SK-N-SH (cell line): ENCODE measurements at places on chromosomes 12 and 14. TPM values are rescaled to one million over a fixed set of nuclear protein-coding genes. Genes with fewer than 3 reads are reported as not detected.

Gene OSGEP
- polyA plus RNA-seq, result 32.9 and 38.7 TPM in 2 replicates

Gene BMP4
- polyA plus RNA-seq, result not detected in 2 replicates

Gene CD4
- polyA plus RNA-seq, result 0.02 TPM in 1 of 2 replicates, not detected in the other

Gene GZMH
- polyA plus RNA-seq, result not detected in 2 replicates

GRCh38 chr14:23405096-23405495 is 3.0 kb downstream of the MYH6 start:
- H3K27ac ChIP-seq, result no peak overlapping the region
- DNase-seq, result no peak
- H3K4me1 ChIP-seq, result no peaks in the 10 kb centered on the region
- H3K27me3 ChIP-seq, result peaks cover 35% of the 10 kb centered on the region
- no peak overlapping the region for H3K4me3 ChIP-seq
- no peaks in the 10 kb centered on the region for H3K36me3 ChIP-seq

DNA sequence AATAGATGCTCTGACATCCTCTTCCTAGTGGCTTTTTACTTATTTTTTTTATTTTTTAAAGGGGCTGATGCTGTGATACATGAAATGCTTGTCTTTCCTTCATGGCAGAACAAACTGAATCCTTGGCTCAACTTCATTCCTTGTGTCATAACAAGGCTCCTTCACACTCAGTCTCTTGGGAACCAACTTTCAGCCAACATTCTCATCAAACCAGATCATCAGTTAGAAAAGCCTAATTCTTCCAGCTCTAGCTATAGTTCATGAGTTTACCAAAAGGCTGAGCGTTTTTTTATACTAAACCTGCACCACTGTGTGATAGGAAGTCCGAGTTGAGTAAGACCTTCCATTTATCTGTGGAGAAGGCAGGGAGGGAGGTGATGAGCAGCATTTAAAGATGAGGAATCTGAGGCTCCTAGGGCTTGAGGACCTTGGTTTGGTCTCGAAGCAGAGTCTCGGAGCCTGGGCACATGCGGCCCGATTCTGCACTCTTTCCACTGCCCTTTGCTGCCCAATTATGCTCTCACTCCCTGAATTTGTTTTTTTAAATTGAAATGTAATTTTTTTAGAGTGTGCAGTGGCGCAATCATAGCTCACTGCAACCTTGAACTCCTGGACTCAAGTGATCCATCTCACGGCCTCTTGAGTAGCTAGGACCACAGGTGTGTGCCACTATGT is 8.2 kb downstream of the GPRC5D start:
- no peak overlapping the region for H3K27ac ChIP-seq
- no peaks in the 10 kb centered on the region for H3K4me1 ChIP-seq
- no peaks in the 10 kb centered on the region for H3K36me3 ChIP-seq
- no peaks in the 10 kb centered on the region for H3K27me3 ChIP-seq
- no peak overlapping the region for H3K4me3 ChIP-seq

DNA sequence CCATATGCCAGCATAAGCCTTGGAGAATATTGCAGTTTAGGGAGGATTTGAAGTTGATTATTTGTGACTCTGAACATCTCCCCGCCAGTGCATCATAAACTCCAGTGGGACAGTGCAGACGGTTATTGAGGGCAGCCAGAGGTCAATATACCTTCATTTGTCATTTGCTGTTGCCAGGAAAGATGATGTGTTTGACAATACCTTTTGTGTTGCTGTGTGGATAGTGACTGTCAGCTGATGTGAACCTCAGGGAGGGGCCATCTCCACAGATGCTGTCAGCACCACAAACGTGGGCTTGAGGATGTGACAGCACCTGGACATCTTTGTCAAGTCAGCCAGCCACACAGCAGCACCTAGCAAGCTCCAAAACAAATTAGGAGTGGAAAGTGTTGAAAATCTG is 11.5 kb downstream of the CCDC198 start:
- H3K4me3 ChIP-seq, result no peak overlapping the region
- no peaks in the 10 kb centered on the region for H3K36me3 ChIP-seq
- DNase-seq, result no peak
- no peak overlapping the region for H3K27ac ChIP-seq
- H3K27me3 ChIP-seq, result peaks cover 11% of the 10 kb centered on the region; the same call in 1 of the 2 replicates

GRCh38 chr12:19131025-19131444 is 1.5 kb downstream of the PLEKHA5 start:
- peak overlapping the region; percentile 55 for H3K27ac ChIP-seq
- peak; percentile 35 for DNase-seq
- peak overlapping the region; percentile 78 for H3K4me3 ChIP-seq
- H3K27me3 ChIP-seq, result no peaks in the 10 kb centered on the region
- H3K4me1 ChIP-seq, result peaks cover 11% of the 10 kb centered on the region; the same call in 1 of the 2 replicates

- H3K4me1 ChIP-seq, result no peaks in the 10 kb centered on the region
- DNase-seq, result no peak
- no peak overlapping the region for H3K4me3 ChIP-seq
- H3K36me3 ChIP-seq, result no peaks in the 10 kb centered on the region
- no peaks in the 10 kb centered on the region for H3K27me3 ChIP-seq
These were observed 146.6 kb downstream of the ASCL4 start for GRCh38 chr12:107921062-107921461.

DNA sequence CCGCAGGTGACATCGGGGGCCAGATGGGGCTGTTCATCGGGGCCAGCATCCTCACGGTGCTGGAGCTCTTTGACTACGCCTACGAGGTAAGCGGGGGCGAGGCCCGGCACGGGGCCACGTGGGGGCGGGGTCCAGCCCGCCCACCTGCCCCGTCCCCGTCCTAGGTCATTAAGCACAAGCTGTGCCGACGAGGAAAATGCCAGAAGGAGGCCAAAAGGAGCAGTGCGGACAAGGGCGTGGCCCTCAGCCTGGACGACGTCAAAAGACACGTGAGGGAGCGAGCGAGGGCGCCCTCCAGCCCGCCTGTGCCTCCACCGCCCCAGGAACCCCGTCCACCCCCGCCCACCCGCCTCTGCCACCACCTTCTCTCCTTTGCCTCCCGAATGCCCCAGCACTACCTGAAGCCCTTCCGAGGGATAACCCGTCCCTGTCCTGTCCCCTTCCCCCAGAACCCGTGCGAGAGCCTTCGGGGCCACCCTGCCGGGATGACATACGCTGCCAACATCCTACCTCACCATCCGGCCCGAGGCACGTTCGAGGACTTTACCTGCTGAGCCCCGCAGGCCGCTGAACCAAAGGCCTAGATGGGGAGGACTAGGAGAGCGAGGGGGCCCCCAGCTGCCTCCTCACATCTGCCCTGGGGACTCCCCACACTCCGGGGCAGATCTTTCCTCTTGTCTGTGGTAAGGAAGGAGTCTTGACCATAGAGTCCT is 3.9 kb upstream of the SMARCD1 start:
- H3K36me3 ChIP-seq, result no peaks in the 10 kb centered on the region
- H3K27me3 ChIP-seq, result no peaks in the 10 kb centered on the region
- H3K4me3 ChIP-seq, result no peak overlapping the region

GRCh38 chr12:49033611-49034285 is 15.2 kb upstream of the PRKAG1 start:
- H3K27ac ChIP-seq, result no peak overlapping the region
- H3K27me3 ChIP-seq, result no peaks in the 10 kb centered on the region
- H3K4me3 ChIP-seq, result no peak overlapping the region
- peaks cover 45% of the 10 kb centered on the region for H3K36me3 ChIP-seq
- DNase-seq, result no peak

GRCh38 chr12:10540776-10541205 is 35.1 kb downstream of the EIF2S3B start:
- H3K27ac ChIP-seq, result no peak overlapping the region
- DNase-seq, result no peak
- H3K4me3 ChIP-seq, result no peak overlapping the region

- H3K27me3 ChIP-seq, result no peaks in the 10 kb centered on the region
- H3K4me3 ChIP-seq, result no peak overlapping the region
- DNase-seq, result no peak
- H3K27ac ChIP-seq, result no peak overlapping the region
- no peaks in the 10 kb centered on the region for H3K36me3 ChIP-seq
These were observed 20.2 kb downstream of the ATXN2 start for GRCh38 chr12:111578971-111579340.

DNA sequence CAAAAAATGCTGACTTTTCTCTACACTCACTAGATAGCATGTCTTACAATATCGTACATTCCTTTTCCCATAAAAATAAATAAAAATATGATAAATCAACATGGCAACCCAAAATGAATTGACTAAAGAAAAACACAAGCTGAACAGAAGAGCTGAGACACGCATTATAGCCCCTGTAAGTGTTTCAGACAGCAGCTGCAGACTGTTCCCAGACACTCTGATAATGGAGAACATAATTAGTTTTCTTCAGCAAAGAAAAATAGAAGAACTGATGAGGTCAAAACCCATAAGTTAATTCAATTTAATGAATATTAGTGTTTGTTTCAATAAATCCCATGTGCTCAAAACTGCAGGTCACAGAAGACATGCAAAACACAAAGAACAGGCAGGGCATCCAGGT is 23.8 kb downstream of the ST8SIA1 start:
- H3K4me1 ChIP-seq, result no peaks in the 10 kb centered on the region
- H3K27me3 ChIP-seq, result no peaks in the 10 kb centered on the region; the same call in 1 of the 2 replicates
- H3K36me3 ChIP-seq, result no peaks in the 10 kb centered on the region
- no peak overlapping the region for H3K4me3 ChIP-seq
- no peak overlapping the region for H3K27ac ChIP-seq

GRCh38 chr12:77645966-77646598 is 184.6 kb upstream of the NAV3 start:
- no peak for DNase-seq
- no peaks in the 10 kb centered on the region for H3K27me3 ChIP-seq
- H3K36me3 ChIP-seq, result no peaks in the 10 kb centered on the region
- H3K4me1 ChIP-seq, result no peaks in the 10 kb centered on the region; the same call in 1 of the 2 replicates
- no peak overlapping the region; the same call in 1 of the 2 replicates for H3K27ac ChIP-seq
- no peak overlapping the region for H3K4me3 ChIP-seq

DNA sequence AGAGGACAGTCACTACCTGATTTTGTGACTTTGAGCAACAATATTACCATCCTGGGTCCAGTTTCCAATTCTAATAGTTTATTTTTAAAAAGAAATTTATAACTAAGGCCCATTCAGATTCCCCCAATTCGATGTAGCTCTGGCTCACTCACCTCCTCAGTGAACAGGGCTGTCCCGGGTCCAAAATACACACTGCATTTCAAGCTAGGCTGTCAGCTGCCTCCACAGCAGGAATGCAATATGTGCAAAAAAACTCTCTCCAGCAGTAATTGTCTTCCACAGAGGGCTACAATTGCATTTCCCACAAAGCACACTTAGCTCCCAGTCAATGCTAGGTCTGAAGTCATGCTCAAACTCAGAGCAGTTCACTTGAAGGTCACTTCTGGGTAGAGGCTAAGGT is 39.3 kb upstream of the ZNF641 start:
- no peaks in the 10 kb centered on the region for H3K27me3 ChIP-seq
- H3K27ac ChIP-seq, result no peak overlapping the region
- H3K4me3 ChIP-seq, result no peak overlapping the region
- no peak for DNase-seq
- no peaks in the 10 kb centered on the region for H3K36me3 ChIP-seq

DNA sequence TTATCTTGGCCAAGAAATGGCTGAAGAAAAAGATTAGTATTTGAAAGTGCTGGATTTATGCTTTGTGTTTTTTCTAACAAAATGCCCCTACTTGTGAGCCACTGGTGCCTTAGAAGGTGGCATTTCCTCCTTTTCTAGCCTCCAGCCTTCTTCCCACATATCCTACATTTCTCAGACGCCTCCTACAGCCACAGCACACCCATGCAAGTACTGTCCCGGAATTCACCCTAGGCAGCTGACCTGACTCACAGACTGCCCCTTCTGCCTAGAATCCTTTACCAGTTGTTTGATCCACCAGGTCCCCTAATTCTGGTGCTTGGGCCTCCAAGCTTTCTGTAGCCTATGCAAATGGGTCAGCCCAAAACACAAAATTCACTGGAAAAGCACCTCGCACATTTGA is 166.0 kb downstream of the FOXN3 start:
- H3K27ac ChIP-seq, result no peak overlapping the region
- no peak for DNase-seq
- no peaks in the 10 kb centered on the region for H3K36me3 ChIP-seq

DNA sequence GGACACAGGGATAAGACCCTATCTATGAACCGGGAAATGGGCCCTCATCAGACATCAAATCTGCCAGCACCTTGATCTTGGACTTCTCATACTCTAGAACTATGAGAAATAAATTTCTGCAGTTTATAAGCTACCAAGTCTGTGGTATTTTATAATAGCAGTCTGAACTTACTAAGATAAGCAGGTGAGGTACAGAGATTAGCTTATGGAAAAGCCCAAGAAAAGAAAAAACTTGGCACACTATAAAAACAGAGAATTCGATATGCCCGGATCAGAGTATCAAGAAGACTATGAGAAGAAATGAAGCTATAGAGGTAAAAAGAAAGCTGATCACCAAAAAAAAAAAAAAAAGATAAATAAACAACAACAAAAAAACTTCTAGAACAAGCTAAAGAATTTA is 52.6 kb downstream of the EEA1 start:
- H3K27me3 ChIP-seq, result no peaks in the 10 kb centered on the region
- peaks cover 25% of the 10 kb centered on the region for H3K36me3 ChIP-seq
- H3K4me1 ChIP-seq, result no peaks in the 10 kb centered on the region
- no peak overlapping the region for H3K27ac ChIP-seq
- DNase-seq, result no peak
- H3K4me3 ChIP-seq, result no peak overlapping the region
